Activated CD8-positive, alpha-beta T cell treated with anti-CD3 and anti-CD28 coated beads for 36 hours (primary cell): ENCODE measurements at places on chromosomes 2 and 18. TPM values are rescaled to one million over a fixed set of nuclear protein-coding genes. Genes with fewer than 3 reads are reported as not detected.
A peak's percentile ranks its signal among the peaks of the same experiment; 100 is the strongest.

DNA sequence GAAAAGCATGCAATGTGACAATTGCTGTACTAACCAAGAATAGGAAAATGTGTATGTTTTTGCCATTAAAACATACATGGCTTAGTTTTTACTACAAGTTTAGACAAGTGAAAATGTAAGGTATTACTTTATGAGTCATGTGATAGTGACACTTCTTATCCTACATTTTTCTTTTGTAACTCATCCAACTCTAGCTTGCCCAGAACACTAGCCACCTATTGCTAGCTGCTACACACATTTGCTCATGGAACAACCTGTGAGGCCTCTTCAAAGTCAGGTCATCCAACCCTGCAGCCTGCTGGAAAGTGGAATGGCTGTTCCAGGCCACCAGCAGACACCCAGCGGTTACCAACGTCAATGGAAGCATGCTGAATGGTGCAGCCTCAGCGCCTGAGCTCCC, 1043.9 kb downstream of the TMEM182 start:
- DNase-seq = no peak
- H3K27ac ChIP-seq = no peak overlapping the region
- H3K4me3 ChIP-seq = no peak overlapping the region

- no peak overlapping the region for H3K4me3 ChIP-seq
- H3K27me3 ChIP-seq = no peaks in the 10 kb centered on the region
- no peaks in the 10 kb centered on the region for H3K36me3 ChIP-seq
- no peak for DNase-seq
- no peaks in the 10 kb centered on the region for H3K4me1 ChIP-seq
These were observed 38.6 kb upstream of the SH3BP4 start for GRCh38 chr2:234913208-234913626.

- H3K27ac ChIP-seq = no peak overlapping the region
- H3K27me3 ChIP-seq = no peaks in the 10 kb centered on the region
- no peak overlapping the region for H3K4me3 ChIP-seq
- peaks cover 31% of the 10 kb centered on the region for H3K36me3 ChIP-seq
- H3K4me1 ChIP-seq = no peaks in the 10 kb centered on the region
- no peak for DNase-seq
These were observed 21.4 kb downstream of the HJURP start for GRCh38 chr2:233832869-233833311.

DNA sequence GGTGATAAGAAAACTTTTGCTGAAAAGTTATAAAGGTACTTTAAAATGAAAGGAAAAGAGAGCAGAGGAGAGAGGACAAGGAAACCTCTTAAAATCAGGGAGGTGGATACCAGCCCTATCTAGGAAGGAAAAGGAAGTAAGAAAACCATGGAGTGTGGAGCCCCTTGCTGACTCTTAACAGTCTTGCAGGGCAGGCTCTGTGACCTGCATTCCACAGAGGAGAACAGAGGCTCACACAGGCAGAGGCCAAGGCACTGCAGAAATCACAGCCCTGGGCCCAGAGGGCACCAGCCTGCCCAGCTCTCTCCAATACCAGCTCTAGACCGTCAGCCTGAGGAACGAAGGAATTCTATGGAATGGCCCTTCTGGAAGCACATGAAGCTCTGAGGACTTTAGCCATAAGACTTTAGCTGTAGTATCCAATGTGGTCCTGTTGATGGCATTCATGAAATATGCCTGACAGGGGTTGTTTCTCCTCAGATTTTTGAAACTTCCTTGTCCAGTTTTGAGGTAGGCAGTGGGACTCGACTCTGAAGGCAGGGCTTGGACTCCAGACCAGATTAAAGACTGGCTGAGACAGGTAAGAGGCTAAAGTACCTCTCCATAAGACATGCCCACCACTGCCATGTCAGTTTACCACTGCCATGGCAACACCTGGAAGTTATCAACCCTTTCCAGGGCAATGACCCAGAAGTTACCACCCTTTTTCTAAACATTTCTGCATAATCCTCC, 216.3 kb downstream of the ANAPC1 start:
- no peaks in the 10 kb centered on the region for H3K36me3 ChIP-seq
- no peaks in the 10 kb centered on the region for H3K27me3 ChIP-seq
- H3K27ac ChIP-seq = no peak overlapping the region
- peaks cover 5% of the 10 kb centered on the region for H3K4me1 ChIP-seq
- no peak for DNase-seq

- H3K4me1 ChIP-seq = no peaks in the 10 kb centered on the region
- H3K27ac ChIP-seq = no peak overlapping the region
- DNase-seq = no peak
- H3K4me3 ChIP-seq = no peak overlapping the region
- H3K27me3 ChIP-seq = no peaks in the 10 kb centered on the region
These were observed 15.3 kb downstream of the KYNU start for GRCh38 chr2:142892715-142893114.

DNA sequence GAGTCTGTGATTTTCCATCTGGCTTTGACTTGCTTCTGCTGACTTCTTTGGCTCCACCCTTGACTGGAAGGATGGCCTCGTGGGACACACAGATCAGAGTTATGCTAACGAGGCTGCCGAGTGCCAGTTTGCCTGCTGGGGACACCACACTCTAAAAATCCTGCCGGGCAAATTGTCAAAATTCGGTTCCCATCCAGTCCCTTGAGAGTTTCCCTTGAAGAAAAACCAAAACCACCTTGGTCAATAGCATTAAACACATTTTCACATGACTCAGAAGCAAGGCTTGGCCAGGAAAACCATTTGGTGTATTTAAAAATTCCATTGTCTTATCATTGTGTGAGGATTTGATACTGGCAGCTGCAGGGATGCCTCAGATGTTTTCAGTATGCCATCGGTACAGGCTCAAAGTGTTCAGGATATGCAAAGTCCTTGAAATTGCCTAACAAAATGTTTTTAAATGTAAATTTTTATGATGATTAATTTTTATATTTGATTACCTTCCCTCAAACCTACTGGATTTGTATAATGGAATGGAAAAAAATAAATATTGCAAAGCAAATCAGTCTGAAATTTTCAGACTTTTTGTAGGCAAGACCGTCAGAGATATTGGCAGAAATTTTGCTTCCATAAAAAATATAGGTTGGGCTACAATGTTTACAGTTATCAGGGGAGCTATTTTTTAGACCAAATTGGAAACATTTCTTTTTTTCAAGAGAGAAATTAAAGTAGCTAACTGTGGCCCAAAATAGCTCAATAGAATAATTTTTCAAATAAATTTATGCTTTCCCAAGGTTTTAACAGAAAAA, 41.6 kb downstream of the KCNE4 start:
- H3K4me1 ChIP-seq = no peaks in the 10 kb centered on the region
- H3K36me3 ChIP-seq = no peaks in the 10 kb centered on the region
- no peak overlapping the region for H3K27ac ChIP-seq

DNA sequence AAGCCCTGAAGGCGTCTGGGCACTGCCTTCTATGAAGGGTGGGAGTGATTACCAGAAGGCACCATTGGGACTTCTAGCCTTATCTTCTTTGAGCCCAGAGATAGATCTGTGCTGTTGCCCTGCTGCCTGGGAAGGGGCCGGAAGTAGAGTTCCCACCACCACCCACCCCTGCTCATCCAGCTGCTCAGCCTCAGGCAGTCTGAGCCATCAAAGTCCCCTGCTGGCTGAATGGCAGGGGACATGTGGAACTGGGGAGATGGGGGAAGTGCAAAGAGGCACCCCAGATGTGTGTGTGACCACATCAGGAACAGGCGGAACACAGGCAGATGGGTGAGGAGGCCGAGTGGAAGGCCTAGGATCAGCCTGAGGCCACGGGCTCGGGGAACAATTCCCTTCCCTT, 3.3 kb upstream of the WNT10A start:
- peaks cover 50% of the 10 kb centered on the region for H3K4me1 ChIP-seq
- peaks cover 38% of the 10 kb centered on the region for H3K27me3 ChIP-seq
- DNase-seq = no peak
- H3K4me3 ChIP-seq = no peak overlapping the region
- H3K27ac ChIP-seq = no peak overlapping the region

DNA sequence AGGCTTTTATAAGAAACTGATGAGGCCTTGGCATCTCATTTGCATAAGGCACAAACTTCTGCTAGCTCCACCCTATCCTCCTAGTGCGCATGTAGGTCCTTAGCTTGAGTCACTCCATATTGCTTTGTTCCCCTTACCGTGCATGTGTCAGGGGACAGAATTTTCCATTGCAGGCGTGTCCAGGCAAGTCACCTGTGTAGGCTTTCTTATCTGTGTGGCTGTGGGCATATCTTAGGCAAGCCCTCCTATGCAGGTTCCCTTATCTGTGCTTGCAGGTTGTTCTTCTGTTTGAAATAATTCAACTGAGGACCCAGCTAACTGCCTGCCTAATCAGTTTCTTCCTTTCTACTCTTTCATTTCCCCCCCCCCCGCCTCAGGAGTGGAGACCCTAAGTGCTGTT, 63.3 kb upstream of the CDCA7 start:
- H3K27me3 ChIP-seq = no peaks in the 10 kb centered on the region
- DNase-seq = no peak
- no peak overlapping the region for H3K27ac ChIP-seq
- H3K4me1 ChIP-seq = peaks cover 5% of the 10 kb centered on the region
- H3K4me3 ChIP-seq = no peak overlapping the region

DNA sequence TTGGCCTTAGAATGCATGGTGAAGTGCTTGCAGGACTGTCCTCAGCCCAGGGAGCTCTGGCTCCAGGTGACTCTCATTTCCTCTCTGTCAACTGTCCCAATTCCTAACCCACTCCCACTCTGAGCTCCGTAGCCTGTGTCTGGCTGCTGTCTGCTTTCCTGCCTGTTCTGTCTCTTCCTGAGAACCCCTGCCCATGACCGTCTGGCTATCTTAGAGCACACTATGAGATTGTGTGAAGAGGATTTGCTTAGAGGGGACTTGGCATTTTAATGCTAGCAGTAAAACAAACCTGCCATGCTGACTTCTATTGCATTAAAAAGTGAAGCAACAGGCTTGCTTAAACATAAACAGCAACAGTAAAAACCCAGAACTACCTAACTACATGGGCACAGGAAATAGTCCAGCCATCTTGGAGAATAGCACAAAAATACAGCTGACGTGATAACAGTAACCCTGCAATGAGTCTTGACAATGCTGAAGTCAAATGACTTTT, 234.7 kb downstream of the PRKCE start:
- H3K36me3 ChIP-seq = no peaks in the 10 kb centered on the region
- H3K27ac ChIP-seq = no peak overlapping the region

- no peaks in the 10 kb centered on the region for H3K27me3 ChIP-seq
- H3K27ac ChIP-seq = no peak overlapping the region
- no peaks in the 10 kb centered on the region for H3K36me3 ChIP-seq
- H3K4me1 ChIP-seq = no peaks in the 10 kb centered on the region
- no peak overlapping the region for H3K4me3 ChIP-seq
- no peak for DNase-seq
These were observed 878.9 kb downstream of the CPS1 start for GRCh38 chr2:211435331-211435730.

DNA sequence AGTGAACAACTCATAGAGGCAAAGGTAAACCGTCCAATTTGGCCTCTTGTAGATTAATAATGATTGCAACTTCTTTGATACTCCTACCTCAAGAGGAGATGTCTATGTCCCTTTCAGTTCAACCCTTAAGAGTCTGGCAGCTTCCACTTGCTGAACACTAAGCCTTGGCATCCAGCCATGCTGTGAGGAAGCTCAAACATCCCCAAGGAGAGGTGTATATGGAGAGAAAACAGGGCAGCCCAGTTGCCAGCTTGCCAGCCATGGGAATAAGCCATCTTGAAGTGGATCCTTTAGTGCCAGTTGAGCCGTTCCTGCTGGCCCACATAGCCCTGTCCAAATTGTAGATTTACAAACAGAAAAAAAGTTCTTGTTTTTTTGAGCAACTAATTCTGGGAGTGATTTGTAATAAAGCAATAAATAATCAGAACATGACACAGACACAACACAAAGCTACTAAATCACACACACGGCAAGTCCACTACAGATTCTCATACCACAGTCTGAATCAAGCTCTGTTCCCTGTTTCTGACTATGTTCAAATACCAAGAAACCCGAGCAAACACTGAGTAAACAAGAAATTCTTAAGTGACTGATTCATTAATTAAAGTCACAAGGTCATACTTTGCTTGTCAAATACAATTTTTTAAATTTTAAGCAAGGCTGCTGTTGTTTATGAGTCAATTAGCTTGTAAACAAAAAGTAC, 96.1 kb downstream of the PID1 start:
- H3K27ac ChIP-seq = no peak overlapping the region
- H3K36me3 ChIP-seq = no peaks in the 10 kb centered on the region
- no peaks in the 10 kb centered on the region for H3K4me1 ChIP-seq
- H3K27me3 ChIP-seq = no peaks in the 10 kb centered on the region
- H3K4me3 ChIP-seq = no peak overlapping the region

DNA sequence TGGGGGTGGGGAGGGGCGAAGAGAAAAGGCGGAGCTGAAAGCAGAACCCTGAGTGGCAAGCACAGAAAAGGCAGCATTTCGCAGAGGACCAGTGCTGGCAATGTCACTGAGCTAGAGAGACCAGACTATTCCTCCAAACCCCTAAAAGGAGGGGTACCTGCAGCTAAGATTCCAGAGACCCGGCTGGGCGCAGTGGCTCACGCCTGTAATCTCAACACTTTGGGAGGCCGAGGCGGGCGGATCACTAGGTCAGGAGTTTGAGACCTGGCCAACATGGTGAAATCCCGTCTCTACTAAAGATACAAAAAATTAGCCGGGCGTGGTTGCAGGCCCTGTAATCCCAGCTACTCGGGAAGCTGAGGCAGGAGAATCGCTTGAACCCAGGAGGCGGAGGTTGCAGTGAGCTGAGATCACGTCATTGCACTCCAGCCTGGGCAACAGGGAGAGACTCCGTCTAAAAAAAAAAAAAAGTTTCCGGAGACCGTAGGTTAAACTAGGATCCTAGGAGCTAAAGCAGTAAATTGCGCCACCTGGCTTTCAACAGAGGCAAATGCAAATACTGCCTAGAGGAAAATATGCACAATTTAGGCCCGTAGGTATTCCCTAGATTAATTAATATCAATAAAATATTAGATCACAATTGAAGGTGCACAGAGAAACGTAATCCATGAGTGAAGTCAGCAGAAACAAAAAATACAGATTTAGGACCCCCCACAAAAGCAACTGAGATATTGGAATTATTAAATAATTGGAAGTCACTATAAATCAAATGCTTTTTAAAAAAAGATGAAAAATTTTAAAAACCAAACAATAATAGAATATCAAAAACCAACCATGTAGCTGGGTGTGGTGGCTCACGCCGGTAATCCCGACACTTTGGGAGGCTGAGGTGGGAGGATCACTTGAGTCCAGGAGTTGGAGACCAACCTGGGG, 4.9 kb downstream of the UCN start:
- H3K27ac ChIP-seq = no peak overlapping the region
- peak overlapping the region; percentile 61 for H3K4me3 ChIP-seq
- H3K36me3 ChIP-seq = peaks cover under 1% of the 10 kb centered on the region
- peaks cover 3% of the 10 kb centered on the region for H3K4me1 ChIP-seq
- peak; percentile 59 for DNase-seq

DAPL1 gene
- not detected for total RNA-seq

HK2 gene
- 124 TPM for total RNA-seq

M1AP gene
- not detected for total RNA-seq

COLEC11 gene
- total RNA-seq = not detected

EPB41L3 gene
- not detected for total RNA-seq

CFLAR gene
- total RNA-seq = 229 TPM
